ENCODE measurements at places on chromosomes 3 and 15.

GRCh38 chr15:67723294-67724024 is 101.8 kb upstream of the SKOR1 start:
- DNase-seq, result no peak
- H3K4me1 ChIP-seq, result no peaks in the 10 kb centered on the region
- H3K27me3 ChIP-seq, result no peaks in the 10 kb centered on the region
- H3K27ac ChIP-seq, result no peak overlapping the region
- no peak overlapping the region for H3K4me3 ChIP-seq

DNA sequence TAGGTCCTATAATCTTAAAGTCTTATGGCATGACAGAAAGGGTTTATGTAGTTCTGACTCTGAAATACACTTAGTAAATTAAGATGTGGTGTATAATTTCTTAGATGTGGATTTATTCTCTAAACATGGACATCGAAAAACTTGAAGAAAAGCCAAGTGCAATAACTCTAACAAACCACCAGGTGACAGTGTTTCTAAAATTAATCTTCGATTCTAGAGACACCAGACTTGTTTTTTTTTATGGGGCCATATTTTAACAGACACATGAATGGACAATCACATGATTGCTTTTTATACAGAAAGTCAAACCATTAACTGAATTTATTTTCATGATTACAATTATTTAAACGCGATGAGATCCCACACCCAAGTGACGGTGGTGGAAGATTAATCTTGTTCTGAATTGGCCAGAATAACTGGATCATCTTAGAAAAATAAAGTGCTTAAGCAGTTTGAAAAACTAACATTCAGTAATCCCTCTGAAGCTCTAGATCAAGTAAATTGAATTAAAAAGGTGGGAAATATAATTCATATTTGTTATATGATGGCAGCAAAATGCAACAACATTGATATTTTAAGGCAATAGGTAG is 305.1 kb downstream of the LSAMP start:
- no peak for DNase-seq
- H3K27me3 ChIP-seq, result no peaks in the 10 kb centered on the region
- H3K4me3 ChIP-seq, result no peak overlapping the region

DNA sequence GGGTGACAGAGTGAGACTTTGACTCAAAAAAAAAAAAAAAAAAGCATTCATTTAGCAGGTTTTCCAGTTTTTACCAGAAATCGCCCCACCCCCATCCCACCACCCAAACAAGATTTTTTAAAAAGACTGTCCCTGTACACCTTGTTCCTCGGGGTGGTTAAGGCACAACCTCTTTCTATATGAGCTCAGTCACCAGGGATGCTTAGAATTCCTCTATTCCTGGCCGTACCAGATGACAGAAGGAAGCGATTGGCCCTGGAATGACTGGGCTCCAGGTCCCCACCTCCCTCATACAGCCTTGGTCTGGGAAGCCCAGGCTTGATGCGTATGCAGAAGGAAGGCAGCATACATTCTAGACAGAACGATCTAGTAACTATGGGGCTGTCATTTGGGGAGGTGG is 25.6 kb downstream of the IDH2 start:
- no peak for DNase-seq
- peaks cover 8% of the 10 kb centered on the region for H3K36me3 ChIP-seq
- no peaks in the 10 kb centered on the region for H3K27me3 ChIP-seq
- H3K4me3 ChIP-seq, result no peak overlapping the region
- H3K27ac ChIP-seq, result no peak overlapping the region

GRCh38 chr15:73295630-73296286 is 73.0 kb downstream of the HCN4 start:
- DNase-seq, result no peak
- peaks cover 4% of the 10 kb centered on the region for H3K36me3 ChIP-seq
- H3K27ac ChIP-seq, result no peak overlapping the region
- H3K4me1 ChIP-seq, result no peaks in the 10 kb centered on the region
- H3K4me3 ChIP-seq, result no peak overlapping the region

DNA sequence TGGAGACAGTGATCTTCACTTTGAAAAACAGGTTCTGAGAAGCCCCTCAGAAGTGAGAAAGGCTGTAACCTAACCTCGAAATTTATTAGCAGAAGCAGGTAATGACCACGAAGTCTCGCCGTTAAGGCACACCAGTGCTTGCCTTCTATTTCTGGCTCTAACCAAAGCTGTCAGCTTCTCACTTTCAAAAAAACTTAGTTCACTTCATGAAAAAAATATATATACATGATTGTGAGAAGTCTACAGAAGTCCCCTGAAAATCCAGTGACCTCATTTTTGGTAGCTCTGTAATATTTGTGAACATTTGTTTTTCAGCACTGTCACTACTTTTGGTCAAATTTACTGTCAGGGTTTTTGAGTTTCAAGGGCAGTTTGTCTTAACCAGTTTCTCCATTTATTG is 19.1 kb upstream of the AKAP13 start:
- no peaks in the 10 kb centered on the region for H3K36me3 ChIP-seq
- no peaks in the 10 kb centered on the region for H3K27me3 ChIP-seq
- H3K4me3 ChIP-seq, result no peak overlapping the region
- no peaks in the 10 kb centered on the region for H3K4me1 ChIP-seq

GRCh38 chr15:86488046-86488445 is 408.4 kb downstream of the AGBL1 start:
- H3K27ac ChIP-seq, result no peak overlapping the region
- H3K4me3 ChIP-seq, result no peak overlapping the region
- H3K4me1 ChIP-seq, result no peaks in the 10 kb centered on the region
- H3K27me3 ChIP-seq, result no peaks in the 10 kb centered on the region
- no peaks in the 10 kb centered on the region for H3K36me3 ChIP-seq

- no peaks in the 10 kb centered on the region for H3K36me3 ChIP-seq
- H3K4me3 ChIP-seq, result no peak overlapping the region
- no peaks in the 10 kb centered on the region for H3K27me3 ChIP-seq
- DNase-seq, result no peak
- H3K27ac ChIP-seq, result no peak overlapping the region
- no peaks in the 10 kb centered on the region for H3K4me1 ChIP-seq
Observed at GRCh38 chr15:25932696-25933095, 69.6 kb upstream of the ATP10A start.

DNA sequence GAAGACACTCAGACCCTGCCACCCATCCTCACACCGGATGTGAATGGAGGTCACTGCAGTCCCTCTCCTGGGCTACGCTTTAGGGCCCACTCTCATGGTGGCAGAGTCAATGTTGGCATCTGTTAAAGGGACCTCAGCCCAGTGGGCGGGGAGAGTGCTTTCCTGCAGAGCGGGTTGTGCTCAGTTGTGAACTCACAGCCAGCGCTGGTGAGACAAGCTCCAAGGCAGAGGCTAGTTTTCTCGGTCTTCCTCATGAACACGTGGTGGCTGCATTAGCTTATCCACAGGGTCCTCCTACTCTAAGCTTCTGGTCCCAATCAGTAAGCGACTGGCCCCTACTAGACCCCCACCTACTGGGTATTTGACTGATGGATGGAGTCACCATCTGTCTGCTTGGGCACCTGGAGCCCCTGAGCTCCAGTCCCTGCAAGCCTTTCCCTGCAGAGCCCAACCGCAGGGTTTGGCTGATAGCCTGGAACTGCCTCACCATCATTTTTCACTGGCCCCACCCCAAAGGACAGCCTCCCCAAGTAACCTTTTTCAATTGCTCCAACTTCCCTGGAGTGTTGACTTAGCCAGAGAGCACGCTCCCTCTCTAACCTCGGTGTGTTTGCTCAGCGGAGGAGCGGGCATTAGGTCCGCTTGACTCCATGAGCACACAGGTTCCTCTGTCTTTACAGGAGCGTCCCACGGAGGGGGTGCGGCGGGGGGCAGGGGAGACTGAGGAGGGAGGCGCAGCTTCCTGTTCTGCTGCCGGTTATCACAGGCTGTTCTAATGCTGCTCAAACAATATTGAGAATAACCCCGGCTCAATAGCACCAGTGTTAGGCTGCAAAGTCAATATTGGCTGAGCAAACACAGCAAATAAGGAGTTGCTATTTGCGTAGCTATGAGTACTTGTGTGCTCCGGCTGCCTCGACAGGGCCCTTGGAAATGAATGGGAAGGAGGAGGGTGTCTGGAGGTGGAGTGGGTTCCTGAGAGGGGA is 141.7 kb downstream of the RPLP1 start:
- DNase-seq, result peak; percentile 95
- H3K27me3 ChIP-seq, result peaks cover 5% of the 10 kb centered on the region
- H3K36me3 ChIP-seq, result no peaks in the 10 kb centered on the region
- peaks cover 21% of the 10 kb centered on the region for H3K4me1 ChIP-seq
- no peak overlapping the region for H3K4me3 ChIP-seq
- peak overlapping the region; percentile 26 for H3K27ac ChIP-seq

GRCh38 chr3:127473244-127474024 is 117.1 kb downstream of the TPRA1 start:
- no peak for DNase-seq
- no peak overlapping the region for H3K4me3 ChIP-seq
- no peaks in the 10 kb centered on the region for H3K4me1 ChIP-seq
- no peaks in the 10 kb centered on the region for H3K27me3 ChIP-seq

DNA sequence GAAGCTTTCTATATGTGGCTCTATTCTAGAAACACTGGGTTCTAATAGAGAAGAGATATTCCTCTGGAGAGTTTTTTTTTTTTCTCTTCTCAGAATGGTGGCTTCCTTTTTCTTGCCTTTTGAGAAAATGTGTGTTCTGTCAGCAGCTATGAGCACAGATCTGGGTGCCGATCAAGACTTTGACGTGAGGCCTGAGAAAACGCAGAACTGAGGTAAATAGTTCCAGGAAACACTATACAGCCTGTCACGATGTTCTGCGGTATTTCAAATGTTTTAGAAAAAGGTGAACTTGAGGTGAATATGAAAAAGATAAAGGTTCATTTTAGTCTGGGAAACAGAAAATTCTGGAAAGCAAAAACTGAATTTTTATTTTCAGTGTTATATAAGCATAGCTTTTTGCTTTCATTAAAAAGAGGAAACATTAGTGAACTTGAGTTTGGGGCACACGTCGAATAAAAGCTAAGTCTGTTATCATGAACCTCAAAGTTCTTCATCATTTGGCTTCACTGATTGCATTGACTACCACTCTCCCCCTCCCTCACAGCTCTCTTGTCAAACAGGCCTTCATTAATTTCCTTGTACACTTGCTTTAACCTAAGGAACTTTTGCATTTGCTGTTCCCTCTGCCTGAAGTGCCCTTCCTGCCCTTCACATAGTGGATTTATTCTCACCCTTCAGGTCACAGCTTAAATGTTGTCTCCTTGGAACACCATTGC is 265.1 kb downstream of the NFKBIZ start:
- H3K36me3 ChIP-seq, result no peaks in the 10 kb centered on the region
- DNase-seq, result no peak
- peaks cover 6% of the 10 kb centered on the region for H3K4me1 ChIP-seq
- no peak overlapping the region for H3K4me3 ChIP-seq
- H3K27ac ChIP-seq, result no peak overlapping the region

DNA sequence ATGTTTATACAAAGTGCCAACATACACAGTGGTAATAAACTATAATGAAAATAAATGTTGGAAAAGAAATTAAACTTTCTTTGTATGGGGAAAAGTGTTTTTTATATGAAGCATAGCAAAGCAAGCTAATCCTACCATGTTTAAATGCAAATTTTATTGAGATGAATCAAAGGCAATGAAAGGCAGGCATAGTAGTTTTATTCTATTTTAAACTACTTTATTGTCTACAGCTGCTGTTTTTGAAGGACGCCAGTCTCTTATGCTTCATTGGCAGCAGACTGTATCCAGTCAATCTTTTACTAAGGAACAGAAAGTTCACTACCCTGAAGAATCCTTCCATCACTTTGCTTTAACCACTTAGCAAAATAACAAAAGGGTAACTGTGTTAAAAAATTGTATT is 761.0 kb downstream of the ROBO2 start:
- no peaks in the 10 kb centered on the region for H3K36me3 ChIP-seq
- H3K27ac ChIP-seq, result no peak overlapping the region
- no peaks in the 10 kb centered on the region for H3K4me1 ChIP-seq
- H3K27me3 ChIP-seq, result no peaks in the 10 kb centered on the region
- DNase-seq, result no peak
- no peak overlapping the region for H3K4me3 ChIP-seq

- H3K4me1 ChIP-seq, result no peaks in the 10 kb centered on the region
- H3K36me3 ChIP-seq, result no peaks in the 10 kb centered on the region
- DNase-seq, result peak; percentile 79
- H3K27ac ChIP-seq, result peak overlapping the region; percentile 80
- no peak overlapping the region for H3K4me3 ChIP-seq
Observed at GRCh38 chr15:91694831-91695210, 158.7 kb upstream of the SLCO3A1 start.

- DNase-seq, result no peak
- H3K4me3 ChIP-seq, result no peak overlapping the region
- peaks cover 3% of the 10 kb centered on the region for H3K27me3 ChIP-seq
- H3K4me1 ChIP-seq, result no peaks in the 10 kb centered on the region
Observed at GRCh38 chr3:183895296-183895695, 10.6 kb upstream of the PARL start.

DNA sequence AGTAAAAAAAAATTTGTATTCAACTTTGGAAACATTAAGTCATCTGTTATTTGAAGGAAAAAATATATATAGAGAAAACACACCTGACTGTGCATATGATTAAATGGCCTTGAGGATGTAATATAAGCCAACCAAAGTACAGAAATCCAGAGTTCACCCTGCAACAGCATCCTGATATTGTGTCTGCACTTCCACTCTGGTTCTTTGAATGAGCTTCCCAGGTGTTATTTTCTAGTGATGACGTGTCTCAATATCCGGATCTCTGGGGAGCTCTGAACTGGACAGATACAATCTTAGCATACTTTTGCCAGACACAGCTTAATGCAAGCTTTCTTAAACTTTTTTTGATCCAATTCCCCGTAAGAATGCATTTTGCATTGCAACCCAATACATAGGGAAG is 19.5 kb upstream of the PIK3CB start:
- no peaks in the 10 kb centered on the region for H3K36me3 ChIP-seq
- no peaks in the 10 kb centered on the region for H3K4me1 ChIP-seq
- DNase-seq, result no peak
- no peak overlapping the region for H3K27ac ChIP-seq
- no peak overlapping the region for H3K4me3 ChIP-seq

GRCh38 chr15:45129651-45130129 is at the start of the genes DUOX1 and DUOXA1:
Gene DUOX1 (plus strand): TSS chr15:45129994. CDS start chr15:45131967, 1,973 bp downstream.
Gene DUOXA1 (minus strand): TSS chr15:45129879. CDS start chr15:45123014, 6,865 bp downstream.
- peak; percentile 67 for DNase-seq
- H3K4me3 ChIP-seq, result peak within 1 kb of the TSS; percentile 22
- peaks cover 5% of the 10 kb centered on the region for H3K4me1 ChIP-seq
- peaks cover 27% of the 10 kb centered on the region for H3K27me3 ChIP-seq
- H3K36me3 ChIP-seq, result no peaks in the 10 kb centered on the region

- H3K27me3 ChIP-seq, result no peaks in the 10 kb centered on the region
- DNase-seq, result peak; percentile 58
- H3K27ac ChIP-seq, result no peak overlapping the region
- no peaks in the 10 kb centered on the region for H3K36me3 ChIP-seq
Observed at GRCh38 chr15:31758126-31758525, 272.2 kb upstream of the CHRNA7 start.

GRCh38 chr3:131597816-131598215 is 95.0 kb upstream of the MRPL3 start:
- H3K27me3 ChIP-seq, result no peaks in the 10 kb centered on the region
- H3K36me3 ChIP-seq, result no peaks in the 10 kb centered on the region
- H3K4me3 ChIP-seq, result no peak overlapping the region
- no peak for DNase-seq

GRCh38 chr3:26715431-26715830 is 92.9 kb downstream of the LRRC3B start:
- H3K27ac ChIP-seq, result no peak overlapping the region
- no peaks in the 10 kb centered on the region for H3K36me3 ChIP-seq
- H3K4me1 ChIP-seq, result no peaks in the 10 kb centered on the region
- DNase-seq, result no peak
- no peak overlapping the region for H3K4me3 ChIP-seq

GRCh38 chr15:85168642-85169173 is 187.1 kb downstream of the PDE8A start:
- peak; percentile 61 for DNase-seq
- no peaks in the 10 kb centered on the region for H3K27me3 ChIP-seq
- H3K4me3 ChIP-seq, result peak overlapping the region; percentile 26
- no peaks in the 10 kb centered on the region for H3K36me3 ChIP-seq

Data from colonic mucosa (tissue), 4 donors.